Thoracic aorta (tissue), 2 donors: ENCODE measurements at places on chromosomes 2 and 18. TPM values are rescaled to one million over a fixed set of nuclear protein-coding genes. Genes with fewer than 3 reads are reported as not detected.

- DNase-seq, result no peak
Observed at GRCh38 chr2:233156001-233156400, 95.5 kb upstream of the ATG16L1 start.

DNA sequence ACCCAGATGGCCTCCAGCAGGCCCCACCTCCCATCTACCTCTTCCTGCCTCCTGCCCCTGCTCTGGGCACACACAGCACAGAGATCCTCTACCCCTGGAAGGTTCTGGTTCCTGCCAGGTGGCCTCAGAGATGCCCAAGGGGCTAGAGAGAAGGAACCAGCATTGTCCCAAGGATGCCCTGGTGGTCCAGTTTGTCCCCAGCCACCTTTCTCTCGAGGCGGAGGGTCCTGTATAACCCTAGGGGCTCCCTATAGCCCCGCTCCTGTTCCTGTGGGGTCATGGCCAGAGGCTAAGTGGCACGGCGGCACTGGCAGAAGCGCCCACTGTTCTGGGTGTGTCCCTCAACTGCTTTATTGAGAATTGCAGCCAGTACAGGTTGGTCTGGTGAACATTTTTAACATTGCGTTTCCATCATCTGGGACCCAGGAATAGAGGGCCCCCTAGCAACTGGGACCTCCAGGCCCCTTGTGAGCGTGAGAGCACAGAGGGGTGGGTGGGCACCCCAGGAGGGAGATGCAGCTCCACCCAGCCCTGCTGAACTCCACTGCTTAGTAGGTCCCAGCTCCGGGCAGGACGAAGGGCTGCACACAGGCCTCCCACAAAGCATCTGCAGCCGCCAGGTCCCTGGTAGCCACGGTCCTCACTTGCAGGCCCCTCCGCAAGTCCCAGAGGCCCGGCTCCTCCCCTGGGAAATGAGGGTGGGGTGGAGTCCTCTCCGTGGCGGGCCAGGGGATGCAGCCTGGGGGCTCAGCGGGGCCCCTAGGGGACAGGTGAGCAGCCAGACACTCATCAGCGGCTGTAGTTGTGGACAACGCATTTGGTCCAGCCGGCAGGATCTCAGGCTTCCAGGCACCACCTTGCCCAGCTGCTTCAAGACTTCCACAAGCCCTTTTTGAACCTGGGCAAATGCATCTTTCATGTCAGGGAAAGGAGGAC, 33.1 kb downstream of the GPC1 start:
- peak; percentile 1 for DNase-seq

GRCh38 chr2:147916723-147917122, 71.9 kb downstream of the ACVR2A start:
- no peak for DNase-seq

- no peak for DNase-seq
Observed at GRCh38 chr2:19857806-19858205, 44.0 kb downstream of the TTC32 start.

DNA sequence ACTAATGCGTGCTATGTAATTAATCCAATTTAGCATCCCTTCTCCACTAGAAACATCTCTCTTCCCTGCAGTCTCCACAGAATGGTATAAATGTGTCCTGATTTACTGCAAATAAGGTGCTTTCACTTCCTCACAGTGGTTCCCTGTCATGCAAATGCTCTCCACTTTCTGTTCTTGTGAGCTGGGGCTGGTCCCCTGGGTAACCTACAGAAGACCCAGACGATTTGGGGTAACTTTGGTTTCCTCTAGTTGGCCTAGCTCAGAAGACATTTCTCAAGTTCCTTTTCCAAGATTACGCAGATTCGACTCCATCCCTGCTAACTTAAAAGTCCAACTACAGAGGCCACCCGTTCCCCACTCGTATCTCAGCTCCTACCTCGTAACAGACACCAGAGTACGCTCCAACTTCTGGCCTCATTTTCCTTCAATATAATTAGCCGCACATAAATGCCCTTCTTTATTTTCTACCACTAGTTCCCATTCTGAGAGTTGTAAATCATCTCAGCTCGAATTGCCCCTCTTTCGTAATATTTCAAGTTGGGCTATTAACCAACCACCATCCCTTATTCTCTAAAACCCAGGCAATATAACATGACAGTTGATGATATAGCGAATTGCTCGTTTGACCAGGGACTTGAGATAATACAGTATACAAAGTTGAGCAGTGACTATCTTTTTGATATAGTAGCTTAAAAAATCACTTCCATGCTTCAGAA, 28.8 kb upstream of the NEDD4L start:
- no peak for DNase-seq

- DNase-seq, result no peak
Observed at GRCh38 chr2:69768235-69768634, 26.3 kb downstream of the ANXA4 start.

GRCh38 chr18:70086085-70086484, 119.4 kb downstream of the RTTN start:
- DNase-seq, result no peak

GRCh38 chr2:236526455-236527158, 43.0 kb upstream of the ACKR3 start:
- no peak for DNase-seq

DNA sequence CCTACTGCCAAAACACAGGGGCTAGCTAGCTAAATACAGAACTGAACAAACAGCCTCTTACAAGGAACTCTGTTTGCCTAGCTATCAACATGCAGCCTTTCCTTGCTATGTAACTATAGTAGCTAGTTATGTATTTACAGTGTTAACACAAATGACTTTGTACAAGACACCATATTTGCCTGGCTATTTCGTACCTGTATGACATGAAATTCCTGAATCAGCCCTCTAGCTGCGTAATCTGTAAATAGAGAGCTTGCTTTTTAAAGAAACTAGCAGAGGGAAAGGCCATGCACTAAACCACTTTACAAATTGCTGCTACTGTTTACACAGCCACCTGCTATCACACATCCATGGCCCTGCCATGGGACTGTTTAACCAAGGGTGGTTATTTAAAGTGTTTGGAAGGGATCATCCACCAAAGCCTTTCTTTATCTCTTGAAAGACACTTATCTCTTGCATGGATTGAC, 248.7 kb downstream of the TFCP2L1 start:
- no peak for DNase-seq

DNA sequence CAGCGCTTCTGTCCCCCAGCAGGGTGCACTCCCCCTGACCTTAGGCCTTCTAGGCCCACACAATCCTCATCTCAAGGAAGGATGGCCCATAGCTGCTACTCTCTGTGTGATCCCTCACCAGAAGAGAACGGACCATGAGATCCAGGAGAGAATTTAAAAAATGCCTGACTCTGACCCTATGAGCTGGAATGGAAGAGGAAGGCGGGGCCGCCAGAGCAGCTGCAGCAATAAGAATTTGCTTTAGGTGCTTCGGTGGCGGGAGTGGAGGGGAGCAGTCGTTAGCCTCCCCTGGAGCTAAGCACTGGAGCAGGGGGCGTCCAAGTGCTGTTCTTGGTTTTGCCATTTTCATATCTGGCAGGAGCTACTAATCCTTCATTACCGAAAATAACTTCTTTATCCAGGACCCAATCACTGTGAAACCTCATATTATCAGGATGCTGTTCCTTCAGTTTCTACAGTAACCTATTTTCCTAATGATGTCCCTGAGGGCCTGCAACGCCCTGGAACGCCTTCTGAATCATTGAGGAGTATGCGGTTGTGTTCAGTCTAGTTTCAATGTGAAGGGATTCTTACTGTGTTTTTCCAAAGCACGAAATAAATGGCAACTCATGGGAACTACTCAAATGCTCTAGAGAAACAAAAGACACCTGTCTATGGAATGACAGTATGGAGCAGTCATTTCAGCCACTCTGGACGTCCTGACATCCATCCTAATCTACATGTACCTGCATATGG, 105.1 kb upstream of the SIX2 start:
- DNase-seq, result no peak

DNA sequence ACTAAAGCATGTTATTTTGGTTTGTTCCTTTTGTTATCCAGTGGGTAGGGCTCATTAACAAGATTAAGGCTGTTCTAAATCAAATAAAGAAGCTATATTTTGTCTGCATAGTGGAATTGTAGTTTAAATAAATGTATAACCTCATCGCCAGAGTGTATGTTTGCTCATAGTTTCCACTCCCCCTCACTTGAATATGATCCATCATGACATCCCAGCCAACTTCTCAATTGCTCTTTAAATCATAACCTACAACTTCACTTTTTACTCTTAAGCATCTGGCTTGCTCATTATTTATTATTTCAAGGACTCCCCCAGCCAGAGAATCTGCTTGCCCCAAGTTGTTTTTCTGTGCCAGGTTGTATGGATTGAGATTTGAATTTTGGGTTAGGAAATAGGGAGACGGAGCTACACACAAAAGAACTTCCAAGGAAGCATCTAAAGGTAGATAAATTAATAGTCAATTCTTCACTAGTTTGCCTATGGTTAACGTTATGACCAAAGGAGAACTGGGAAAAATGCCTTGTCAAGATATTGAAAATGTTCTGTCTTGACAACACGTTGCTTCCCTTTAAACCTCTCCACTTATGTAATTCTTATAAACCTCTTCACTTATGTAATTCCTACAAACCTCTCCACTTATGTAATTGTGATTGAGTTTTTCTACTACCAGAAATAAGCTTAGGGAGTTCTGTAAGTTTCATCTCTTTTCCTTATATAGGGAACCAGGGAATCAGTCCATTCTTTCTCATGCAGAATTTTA, 55.4 kb upstream of the UPP2 start:
- DNase-seq, result no peak

DNA sequence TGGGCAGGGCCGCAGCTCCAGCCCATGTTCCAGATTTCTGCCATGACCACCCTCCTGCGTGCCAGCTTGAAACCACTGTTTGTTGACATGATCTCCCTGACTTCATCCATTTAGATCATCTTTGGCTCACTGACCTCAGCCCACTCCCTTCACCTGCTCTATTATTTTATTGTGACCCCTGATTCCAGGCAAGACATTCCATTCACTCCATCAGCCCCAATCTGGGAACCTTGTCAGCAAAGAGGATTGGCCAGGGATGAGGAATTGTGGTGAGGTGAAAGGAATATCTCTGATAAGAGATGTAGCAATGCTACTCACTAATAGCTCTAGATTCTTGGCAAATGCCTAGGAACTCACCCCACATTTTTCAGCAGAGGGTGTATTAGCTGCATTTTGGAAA, 174.2 kb downstream of the TMEM247 start:
- no peak for DNase-seq

DNA sequence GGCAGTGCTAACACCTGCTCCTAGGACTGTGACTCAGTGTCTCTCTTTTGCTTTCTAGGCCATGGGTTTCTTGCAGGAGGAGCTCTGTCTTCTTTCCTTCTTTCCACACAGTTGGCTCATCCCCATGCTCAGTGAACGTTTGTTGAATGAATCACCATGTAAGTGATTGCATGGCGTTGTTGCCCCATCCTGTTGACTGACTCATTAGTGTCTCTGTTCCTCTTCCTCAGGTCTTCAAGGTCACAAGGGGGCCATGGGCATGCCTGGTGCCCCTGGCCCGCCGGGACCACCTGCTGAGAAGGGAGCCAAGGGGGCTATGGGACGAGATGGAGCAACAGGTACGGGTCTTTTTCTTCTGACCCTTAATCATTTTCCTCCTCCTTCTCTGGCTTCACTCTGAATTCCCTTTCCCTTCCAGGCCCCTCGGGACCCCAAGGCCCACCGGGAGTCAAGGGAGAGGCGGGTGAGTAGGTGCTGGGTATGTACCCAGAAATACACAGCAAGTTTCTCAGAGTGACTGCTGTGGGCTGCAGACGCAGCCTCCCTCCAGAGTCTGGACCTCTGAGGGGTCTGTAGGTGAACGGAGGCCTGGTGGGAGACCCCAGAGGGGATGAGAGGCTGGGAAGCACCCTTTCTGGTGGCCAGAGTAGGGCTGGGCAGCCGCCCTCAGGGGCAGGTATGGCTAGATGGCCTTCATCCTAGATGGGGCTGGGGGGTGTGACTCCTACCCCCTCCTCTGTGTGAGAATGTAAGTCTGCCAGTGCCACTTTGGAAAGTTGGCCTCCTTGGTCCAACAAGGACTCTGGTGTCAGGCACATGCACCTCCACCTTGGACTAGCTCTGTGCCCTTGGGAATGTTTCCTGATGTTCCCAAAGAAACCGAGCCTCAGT, 32.4 kb downstream of the MARCO start:
- DNase-seq, result no peak

- no peak for DNase-seq
Observed at GRCh38 chr2:157837851-157838441, 38.2 kb downstream of the ACVR1 start.

- DNase-seq, result no peak
Observed at GRCh38 chr2:216810399-216811160, 49.3 kb downstream of the TNP1 start.

DNA sequence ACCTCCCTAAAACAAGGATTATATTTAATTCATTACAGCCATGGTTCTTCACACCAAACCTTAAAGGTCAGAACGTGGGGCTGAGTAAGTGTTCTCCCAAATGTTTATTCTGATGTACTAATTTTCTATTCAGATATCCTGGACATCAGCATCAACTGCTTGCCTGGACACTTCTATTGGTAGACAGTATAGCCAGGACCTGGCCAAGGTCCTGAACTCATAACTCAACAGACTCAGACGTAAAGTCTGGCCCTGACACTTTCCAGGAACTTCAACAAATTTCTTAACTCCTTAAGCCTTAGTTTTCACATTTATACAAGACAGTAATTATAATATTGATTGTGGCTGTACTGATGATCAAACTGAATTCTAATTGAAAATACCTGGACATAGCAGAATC, 89.1 kb downstream of the AKAIN1 start:
- DNase-seq, result no peak

The WNT10A gene
- total RNA-seq, result 1.6 TPM

The SLC8A1 gene
- 31.2 TPM for total RNA-seq

The SEPTIN10 gene
- 106 TPM for total RNA-seq

The EXOC6B gene
- 44.5 TPM for total RNA-seq

The SKA1 gene
- not detected for total RNA-seq

The SCN7A gene
- total RNA-seq, result 3.0 TPM

The OXER1 gene
- 5.8 TPM for total RNA-seq

The POTEI gene
- not detected for total RNA-seq

The RBKS gene
- total RNA-seq, result 3.1 TPM

The SPC25 gene
- not detected for total RNA-seq
